Stimulated activated CD4-positive, alpha-beta T cell treated with anti-CD3 and anti-CD28 coated beads, Interleukin-4, amount 100 ng/mL, for 4 hours (primary cell): ENCODE measurements at places on chromosomes 12 and 14.

GRCh38 chr12:1644534-1645438 lies 15.8 kb downstream of the WNT5B start:
- no peak for DNase-seq

DNA sequence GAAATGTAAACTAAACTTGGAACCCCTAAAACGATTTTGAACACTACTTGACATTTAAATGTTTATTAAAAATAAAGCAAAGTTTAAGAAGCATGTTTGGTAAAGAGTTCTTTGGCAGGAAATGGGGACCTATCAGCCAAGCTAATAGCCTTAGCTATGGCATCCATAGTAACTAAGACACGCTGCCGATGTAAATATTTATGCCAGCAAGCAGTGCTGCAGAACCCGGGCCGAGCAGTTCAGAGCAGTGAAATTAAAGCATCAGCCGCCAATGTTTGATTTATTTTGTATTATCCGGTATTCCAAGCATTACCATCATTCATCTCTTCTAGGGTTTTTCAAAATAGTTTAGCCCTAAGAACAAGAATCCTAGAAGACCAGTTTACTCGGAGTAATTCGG lies 61.6 kb downstream of the PPP2R5C start:
- DNase-seq: no peak

DNA sequence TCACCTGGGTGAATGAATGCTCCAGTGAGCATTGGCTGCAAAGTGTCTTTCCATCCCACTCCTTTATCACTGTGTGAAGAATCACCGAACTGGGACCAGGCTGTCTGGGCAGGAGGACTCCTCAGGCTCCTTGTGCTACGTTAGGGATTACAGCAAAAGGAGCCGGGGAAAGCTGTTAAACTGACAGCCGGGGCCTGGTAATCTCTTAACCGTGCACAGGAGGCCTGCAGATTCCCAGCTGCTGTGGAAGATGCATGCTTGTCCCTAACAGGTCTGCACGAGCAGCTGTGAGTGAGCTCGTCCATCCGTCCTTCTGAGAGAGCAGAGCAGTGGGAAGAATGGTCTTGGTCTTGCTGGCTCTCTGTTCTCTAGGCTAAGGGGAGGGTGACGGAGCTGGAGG lies 231.5 kb downstream of the AACS start:
- DNase-seq: no peak

GRCh38 chr14:56237398-56237797 lies 119.2 kb downstream of the PELI2 start:
- DNase-seq: no peak

DNA sequence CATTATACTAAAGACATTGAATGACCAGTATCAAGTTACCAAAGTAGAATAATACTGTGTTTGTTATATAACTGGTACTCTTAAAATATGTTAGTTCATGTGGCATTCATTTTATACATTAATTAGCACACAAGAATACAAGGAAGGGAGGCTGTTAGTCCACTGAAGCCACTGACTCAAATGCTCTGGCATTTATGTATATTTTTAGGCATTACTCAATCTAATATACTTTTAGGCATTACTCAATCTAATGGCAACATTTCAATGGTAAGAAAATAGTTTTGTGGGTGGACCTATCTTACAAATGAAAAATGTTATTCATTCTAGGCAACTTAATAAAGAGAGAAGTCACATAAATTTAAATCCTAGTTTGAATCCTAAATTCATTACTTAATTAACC lies 874.4 kb upstream of the USP15 start:
- DNase-seq: no peak

DNA sequence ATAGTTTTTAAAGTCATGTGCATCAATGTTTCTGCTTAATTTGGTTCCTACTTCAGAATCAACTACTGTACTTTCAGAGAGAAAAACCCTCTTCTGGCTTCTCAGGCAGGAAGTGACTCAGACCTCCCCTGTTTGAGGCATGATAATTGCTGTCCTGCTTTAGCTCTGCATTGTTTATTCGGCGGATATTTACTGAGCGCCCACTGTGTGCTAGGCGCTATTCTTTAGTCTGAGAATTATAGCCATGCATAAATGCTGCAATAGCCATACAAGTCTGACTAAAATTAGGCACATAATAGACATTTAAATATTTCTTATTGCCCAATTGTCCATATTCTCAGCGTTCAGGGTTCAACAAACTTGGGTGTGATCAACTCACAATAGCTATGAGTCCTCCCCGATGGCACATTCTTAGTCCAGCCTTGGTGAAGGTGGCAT lies 6.1 kb upstream of the AMIGO2 start:
- no peak for DNase-seq

GRCh38 chr14:56357428-56357827 lies 222.2 kb upstream of the TMEM260 start:
- DNase-seq: no peak

- no peak for DNase-seq
Measured at GRCh38 chr12:76409074-76409473, 60.9 kb upstream of the BBS10 start.
